ENCODE measurements at places on chromosomes 6 and 20.

DNA sequence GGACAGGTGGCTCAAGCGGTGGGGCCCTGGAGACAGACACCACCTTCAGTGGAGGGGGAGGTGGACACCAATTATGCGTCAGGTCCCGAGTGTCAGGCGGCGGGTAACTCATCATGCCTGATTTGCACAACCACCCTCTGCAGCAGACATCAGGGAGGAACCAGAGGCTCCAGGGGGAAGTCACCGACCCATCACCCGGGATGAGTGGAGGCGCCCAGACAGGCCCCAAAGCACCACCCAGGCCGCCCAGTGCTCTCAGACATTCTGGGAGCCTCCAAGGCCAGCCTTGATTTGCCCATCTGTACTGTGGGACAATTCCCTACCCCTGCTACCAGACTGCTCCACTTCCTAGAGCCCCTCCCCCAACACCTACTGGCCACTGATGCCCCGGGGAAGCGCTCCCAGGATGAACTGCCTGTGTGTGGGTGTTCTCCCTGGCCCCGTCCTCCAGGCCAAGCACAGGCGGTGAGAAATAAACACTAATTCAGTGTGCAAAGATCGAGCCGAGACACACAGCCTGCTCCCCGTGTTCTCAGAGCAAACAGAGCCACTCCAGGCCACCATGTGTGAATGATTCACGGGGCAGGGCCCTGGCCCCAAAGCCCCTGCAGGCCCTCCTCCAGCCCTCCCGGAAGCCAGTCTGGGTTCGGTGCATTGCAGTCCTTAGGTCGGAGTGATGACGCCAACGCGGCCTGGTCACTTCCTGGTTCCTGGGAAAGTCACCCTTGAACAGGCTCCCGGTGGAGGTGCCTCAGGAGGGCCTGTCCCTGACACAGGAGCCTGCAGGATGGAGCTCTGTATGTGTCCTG lies 107.2 kb downstream of the ASXL1 start:
- DNase-seq: no peak

DNA sequence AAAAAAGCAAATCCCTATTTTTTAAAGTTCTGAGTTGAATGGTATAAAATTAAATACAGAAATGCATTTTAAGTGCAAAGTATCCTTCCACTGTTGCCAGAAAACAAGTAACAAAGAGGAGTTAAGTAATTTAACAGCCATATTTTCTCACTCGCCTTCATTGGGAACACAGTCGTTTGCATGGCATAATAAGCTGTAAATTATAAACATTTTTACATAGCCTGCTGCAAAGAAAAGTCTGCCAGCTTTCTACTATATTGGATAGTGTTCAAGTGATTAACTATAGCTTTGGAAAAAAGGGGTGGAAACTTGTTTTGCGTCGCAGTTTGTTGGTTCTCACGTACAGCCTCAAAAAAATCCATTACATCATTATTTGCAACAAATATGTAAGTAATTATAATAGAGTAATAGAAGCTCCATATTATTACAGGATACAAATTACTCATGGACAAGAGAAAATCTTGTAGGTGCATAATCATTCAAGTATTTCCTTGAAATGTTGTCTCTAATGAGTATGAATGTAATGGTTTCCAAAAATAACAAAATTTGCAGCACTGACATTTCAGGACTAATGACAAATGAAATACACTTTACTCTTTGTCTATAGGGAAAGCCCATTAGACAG lies 139.3 kb downstream of the PDSS2 start:
- DNase-seq: no peak

DNA sequence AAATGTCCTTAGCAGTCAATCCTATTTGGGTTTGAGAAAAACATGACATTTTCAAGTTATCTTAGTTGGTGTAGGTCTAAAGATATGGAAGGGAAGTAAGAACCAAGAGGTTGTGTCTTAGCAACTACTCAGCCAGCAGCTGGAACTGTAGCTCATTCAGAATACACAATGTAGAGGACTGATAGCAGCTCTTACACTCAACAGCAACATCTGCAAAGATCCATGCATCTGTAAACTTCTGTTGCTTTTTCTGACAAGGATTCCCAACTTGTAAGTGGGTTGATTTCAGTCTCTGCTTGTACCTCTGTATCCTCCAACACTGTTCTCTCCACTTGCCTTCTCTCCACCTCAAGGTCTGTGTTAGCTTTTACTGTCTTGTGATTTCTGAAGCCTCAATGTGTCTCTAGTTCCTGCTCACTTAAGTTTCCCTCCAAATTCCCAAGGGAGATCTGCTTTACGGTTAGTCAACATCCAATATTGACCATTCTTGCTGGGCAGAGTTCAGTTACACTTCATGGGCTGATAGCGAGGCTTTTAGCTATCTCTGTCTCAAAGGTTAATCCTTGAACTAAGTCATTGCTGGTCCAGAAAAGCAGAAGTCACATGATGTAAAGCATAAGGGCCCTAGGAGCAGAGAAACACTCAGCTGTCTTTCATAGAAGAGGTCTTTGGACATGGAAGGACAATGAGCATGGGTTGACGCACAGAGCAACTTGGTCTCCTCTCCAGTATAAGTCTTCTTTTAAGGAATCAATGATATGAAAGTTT lies 71.6 kb upstream of the LGSN start:
- no peak for DNase-seq

DNA sequence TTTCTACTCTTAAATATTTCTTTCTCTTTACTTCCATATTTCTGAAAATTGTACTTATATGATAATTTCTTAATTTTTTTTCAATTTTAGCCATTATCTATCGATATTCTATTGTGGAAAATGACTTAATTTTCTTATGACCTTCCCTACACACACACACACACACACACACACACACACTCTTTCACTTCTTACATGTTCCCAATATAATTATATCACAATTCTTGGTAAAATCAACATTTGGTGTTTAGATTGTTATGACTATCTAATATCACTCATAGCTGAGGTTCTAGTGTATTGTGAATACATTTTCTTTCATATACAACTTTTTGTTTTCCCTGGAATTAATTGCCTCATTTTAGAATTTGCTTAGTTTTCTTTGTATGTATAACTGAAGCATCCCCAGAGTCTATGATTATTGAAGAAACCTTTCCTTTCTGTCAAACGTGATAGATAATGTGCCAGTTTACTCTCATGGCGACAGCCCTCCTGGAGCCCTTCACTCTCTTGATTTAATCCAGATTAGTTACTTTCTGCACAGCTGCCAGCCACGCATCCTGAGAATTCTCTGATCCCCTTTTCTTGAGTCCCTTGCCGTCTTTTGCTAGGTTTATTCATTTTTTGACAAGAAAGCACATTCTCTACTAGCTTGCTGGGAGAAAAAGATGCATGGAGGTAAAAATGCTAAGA lies 63.4 kb downstream of the RNF182 start:
- DNase-seq: no peak

DNA sequence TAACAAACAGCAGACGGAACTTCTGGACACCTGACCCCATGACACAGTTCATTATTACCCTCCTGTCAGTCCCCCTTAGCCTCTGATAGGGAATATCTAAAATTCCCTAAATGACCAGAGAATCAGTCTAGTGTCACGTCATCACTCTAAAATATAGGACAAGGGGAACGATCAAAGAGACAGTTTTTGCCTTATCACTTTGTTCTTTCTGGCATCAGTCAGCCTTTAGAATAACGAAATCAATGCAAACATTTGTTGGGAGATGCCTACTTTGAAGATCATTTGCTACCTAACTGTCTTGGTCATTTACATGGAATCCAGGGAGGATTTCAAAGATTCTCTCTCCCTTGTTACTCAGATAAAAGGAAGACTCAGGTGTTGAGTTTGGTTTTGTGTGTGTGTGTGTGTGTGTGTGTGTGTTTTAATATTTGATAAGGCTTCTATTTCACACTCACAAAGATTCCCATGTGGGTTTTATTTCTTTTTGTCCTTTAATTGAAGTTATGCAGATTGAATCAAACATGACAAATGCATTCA lies 28.3 kb downstream of the LINC00237 start:
- no peak for DNase-seq

DNA sequence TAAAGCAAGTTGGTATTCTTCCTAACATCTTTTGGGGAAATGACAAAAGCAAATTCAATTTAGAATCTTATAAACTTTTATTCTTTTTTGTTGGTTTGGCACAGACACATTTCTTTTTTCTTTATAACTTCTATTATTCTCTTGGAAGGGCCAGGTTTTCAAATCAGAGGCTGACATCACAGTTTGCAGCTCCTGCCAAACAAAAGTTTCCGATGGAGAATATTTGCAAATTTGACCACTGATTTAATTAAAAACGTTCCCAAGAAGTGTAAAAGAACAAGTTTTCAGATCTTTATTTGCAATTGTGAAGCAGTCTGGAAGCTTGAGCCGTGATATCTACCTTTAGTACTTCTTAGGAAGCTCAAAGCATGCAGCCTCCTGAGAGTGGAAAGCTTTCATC lies 53.8 kb upstream of the CD83 start:
- no peak for DNase-seq

GRCh38 chr6:105251689-105252088 lies 71.9 kb upstream of the POPDC3 start:
- DNase-seq: no peak

DNA sequence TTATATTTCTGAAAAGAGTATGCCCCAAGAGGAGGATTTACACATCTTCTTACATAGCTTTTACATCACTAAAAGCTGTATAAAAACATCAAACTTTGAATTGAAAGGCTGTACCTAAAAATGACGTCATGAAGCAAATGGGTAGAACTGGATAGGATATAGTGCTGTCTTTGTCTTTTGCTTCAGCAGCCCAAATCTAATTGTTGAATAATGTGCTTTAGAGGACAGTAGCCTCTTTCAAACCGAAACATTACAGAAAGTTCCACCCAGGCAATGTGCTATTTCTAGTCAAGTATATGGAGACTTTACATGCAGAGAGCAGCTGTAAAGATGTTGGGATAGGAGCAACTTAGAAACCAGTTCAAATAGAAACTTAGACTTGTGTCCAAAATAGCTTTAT lies 51.9 kb downstream of the ADGRG6 start:
- no peak for DNase-seq

- no peak for DNase-seq
Measured at GRCh38 chr6:357261-357790, 34.2 kb upstream of the IRF4 start.

GRCh38 chr6:53376661-53377226 lies 28.0 kb upstream of the ELOVL5 start:
- DNase-seq: no peak

GRCh38 chr20:60013296-60014139 lies 55.3 kb downstream of the CDH26 start:
- DNase-seq: no peak

- DNase-seq: no peak
Measured at GRCh38 chr6:80161434-80161833, 55.0 kb downstream of the BCKDHB start.

DNA sequence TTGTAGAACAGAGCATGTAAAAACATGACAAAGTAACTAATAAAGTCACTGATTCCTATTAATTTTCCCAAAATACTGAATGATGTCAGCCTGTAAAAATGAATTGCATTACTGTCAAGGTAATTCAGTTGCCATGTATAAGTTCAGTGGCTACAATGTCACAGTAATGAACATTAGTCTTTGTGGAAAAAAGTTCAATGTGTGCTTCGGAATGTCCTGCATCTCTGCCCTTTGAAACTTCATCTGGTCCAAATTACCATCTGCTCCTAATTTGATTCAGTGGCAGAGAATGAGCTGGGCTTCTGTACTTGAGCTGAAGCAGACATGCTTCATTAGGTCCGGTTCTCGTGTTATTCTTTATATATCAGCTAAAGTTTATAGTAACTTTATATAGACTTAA lies 567.4 kb downstream of the COL12A1 start:
- DNase-seq: no peak

DNA sequence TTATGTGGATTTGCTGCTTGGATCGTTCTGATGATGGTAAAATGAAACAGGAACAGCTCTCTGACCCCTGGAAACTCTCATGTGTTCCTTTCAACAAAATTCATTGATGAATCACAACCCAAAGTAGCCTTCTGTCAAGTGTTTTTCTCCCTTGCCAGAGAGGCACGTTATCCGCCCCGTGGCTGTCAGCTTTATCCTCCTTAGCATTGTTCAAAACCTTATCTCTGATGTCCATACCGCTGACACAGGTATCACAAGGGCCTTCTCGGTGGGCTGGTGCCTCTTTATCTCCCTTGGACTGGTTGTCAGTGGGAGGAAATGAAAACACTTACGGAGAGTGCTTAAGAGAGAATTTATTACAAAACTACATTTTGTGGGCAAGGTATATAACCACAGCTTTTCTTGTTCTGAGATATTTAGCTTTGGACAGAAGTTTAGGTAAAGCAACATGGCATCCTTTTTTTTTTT lies 84.9 kb downstream of the TIAM2 start:
- DNase-seq: no peak

DNA sequence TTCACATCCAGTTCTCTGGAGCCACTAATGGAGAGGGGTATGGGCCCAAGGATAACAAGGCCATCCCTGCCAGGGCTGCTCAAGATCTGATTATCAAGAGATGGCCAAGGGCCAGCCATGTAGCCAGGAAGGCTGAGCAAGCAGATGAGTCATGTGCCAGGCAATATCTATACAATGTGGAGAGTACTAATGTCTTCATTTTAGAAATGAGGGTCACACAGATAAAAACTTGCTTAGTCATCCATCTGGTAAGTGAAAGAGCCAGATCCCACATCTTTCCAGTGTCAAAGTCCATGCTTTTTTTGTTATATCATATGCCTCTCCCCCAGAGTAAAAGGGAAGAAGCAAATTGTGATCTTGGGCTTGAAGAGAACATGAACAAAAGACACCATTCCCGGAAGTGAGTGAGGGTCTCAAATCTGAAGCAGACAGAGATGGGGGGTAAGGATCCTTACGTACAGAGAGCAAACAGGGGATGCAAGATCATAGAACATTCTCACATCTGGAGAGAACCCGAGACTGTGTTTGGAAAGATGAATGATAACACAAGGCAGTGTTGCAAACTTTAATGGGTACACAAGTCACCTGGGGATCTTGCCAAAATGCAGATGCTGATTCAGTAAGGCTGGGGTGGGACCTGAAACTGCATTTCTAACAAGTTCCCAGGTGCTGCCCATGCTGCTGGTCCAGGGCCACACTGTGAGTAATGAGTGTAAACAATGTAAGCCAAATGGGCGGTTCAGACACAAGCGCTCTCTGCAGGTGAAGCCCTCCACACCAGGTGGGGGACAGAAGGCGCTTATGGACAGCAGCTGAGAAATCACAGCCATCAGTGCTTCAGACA lies 20.0 kb upstream of the GSTA3 start:
- DNase-seq: no peak

DNA sequence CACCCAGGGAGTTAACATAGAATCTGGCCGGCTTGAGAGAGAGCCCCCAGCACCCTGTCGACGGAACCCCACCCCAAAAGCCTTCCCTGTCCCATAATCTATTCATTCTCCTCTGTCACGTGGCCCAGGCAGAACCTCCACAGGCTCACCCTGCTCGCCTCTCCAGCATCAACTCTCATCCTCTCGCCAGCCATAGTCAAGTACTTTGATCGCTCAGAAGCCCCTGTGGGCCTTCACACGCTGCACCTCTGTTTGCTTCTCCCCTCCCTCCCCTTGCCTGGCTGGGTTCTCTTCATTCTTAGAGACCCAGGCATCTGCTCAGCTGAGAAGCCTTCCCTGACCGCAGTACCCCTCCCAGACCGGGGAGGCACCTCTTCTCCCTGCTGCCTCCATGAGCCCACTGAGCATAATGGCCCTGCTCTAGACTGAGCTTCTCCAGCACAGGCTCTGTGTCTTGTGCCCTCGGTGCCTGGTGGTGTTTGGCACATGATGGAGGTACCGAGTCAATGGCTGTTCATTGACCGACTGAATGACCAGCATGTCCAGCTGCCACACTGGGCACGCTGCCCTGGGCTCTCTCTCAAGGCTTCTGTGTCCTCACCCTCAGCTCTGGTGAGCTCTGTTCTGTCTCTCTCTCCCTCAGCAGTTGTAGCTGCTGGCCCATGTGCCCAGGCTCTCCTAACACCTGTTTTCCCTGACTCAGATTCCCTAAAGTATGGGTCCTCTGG lies 33.7 kb downstream of the PKIG start:
- peak; percentile 85 for DNase-seq

Measured in nucleus accumbens (tissue), 56 donors.